RPMI7951 (cell line): ENCODE measurements at places on chromosomes 3 and 15. TPM values are rescaled to one million over a fixed set of nuclear protein-coding genes. Genes with fewer than 3 reads are reported as not detected.

The MAP1A gene
- 1.6 and 2.4 TPM in 2 replicates for total RNA-seq

The MST1 gene
- 0.88 and 3.4 TPM in 2 replicates for total RNA-seq

The ATP2B2 gene
- 0.39 and 0.72 TPM in 2 replicates for total RNA-seq

DNA sequence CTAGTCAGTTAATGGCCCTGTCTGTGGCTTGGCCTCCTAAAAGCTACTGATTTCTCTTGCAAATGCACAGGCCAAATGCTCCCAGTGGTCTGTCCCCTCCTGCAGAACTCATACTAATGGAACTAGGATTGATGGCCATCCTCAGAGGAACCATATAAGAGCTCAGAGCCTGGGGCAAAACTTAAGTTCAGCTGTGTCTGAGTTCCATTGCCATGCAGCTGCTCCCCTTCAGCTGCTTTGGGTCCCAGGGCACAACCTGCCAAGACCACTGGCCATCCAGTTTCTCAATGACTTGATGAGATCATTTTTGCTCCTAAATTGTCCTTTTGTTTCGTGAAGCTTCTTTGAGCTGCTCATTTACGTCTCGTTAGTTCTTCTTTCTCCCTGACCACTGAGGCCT, 529.5 kb upstream of the TBL1XR1 start:
- no peak for DNase-seq

GRCh38 chr15:58182460-58183163, 44.4 kb downstream of the AQP9 start:
- DNase-seq = peak; percentile 56

GRCh38 chr3:178456621-178457285, 79.5 kb upstream of the KCNMB2 start:
- peak; percentile 41 for DNase-seq

GRCh38 chr3:17990390-17990789, 248.0 kb upstream of the TBC1D5 start:
- no peak for DNase-seq
